Stimulated activated CD4-positive, alpha-beta T cell treated with anti-CD3 and anti-CD28 coated beads, Interleukin-1b, Interleukin-23, amount 100 ng/mL, for 1 hour (primary cell): ENCODE measurements at places on chromosomes 2 and 18.

DNA sequence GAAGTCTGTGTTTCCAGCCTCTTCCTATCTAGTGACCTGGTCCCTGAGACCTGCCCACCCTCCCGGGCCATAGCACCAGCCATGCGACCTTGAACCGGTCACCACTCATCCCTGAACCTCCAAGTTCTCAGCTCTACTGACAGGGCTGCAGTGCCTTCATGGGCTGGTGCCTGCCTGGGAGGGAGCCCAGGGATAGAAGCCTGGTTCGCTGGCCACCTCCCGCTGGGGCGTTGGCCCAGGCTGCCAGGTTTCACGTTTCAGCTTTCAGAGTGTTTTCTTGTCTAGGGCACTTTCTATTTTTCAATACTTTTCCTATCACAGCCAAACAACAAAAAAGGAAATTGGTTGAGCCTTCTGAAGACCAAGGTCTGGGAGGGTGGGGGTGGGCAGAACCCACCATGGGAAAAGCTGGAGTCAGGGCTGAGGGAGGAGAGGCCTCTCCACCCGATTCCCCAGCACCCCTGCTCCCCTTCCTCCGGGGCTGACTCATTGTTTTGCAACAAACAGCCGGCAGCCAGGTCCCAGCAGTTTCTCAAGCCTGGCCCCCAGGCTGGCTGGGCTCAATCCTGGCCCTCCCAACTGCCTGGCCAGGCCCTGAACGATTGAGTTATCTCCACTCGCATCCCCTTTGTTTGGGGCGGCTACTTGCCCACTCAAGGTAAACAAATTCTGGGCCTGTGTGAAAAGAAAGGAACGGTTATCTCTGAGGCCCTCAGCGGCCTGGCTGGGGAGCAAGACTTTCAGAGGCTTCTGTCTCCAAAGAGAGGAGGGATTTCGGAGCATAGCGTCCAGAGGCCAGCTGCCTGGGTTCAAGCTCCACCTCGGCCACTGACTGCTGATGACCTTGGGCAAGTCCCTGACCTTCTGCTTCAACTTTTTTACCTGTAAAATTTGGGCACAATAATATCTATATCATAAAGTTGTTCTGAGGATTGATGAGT, 47.5 kb downstream of the ZFP36L2 start:
- no peak for DNase-seq

DNA sequence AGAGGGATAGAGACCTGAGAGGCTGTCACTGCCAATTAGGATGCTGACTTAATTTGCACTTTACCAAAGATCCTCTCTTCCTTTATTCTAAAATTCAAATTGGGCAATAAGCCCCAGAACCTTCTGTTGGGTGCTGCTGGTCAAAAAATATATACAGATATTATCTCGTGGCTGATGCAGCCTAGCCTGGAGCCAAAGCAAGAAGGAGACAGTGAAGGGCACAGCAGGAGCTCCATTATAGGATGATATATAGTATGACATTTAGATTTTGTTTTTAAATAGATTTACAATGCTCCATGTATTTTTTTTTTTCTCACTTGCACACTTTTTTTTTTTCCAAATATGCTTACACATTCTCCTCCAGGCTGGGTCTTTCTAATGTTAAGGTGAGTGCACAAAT, 579.3 kb downstream of the PIK3C3 start:
- DNase-seq = no peak

- peak; percentile 46 for DNase-seq
Observed at GRCh38 chr2:200702646-200703118, 109.0 kb upstream of the BZW1 start.

DNA sequence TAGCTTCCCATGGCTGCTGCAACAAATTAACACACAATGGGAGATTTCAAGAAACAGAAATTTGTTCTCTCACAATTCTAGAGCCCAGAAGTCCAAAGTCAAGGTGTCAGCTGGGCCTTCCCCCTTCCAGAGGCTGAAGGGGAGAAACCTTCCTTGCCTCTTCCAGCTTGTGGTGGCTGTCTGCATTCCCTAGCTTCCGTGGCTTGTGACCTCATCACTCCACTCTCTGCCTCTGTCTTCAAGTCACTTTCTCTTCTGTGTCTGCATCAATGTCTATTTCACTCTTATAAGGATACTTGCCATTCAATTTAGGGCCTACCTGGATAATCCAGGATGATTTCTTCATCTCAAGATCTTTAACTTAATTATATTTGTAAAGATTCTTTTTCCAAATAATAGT, 16.8 kb upstream of the SRBD1 start:
- DNase-seq = no peak

DNA sequence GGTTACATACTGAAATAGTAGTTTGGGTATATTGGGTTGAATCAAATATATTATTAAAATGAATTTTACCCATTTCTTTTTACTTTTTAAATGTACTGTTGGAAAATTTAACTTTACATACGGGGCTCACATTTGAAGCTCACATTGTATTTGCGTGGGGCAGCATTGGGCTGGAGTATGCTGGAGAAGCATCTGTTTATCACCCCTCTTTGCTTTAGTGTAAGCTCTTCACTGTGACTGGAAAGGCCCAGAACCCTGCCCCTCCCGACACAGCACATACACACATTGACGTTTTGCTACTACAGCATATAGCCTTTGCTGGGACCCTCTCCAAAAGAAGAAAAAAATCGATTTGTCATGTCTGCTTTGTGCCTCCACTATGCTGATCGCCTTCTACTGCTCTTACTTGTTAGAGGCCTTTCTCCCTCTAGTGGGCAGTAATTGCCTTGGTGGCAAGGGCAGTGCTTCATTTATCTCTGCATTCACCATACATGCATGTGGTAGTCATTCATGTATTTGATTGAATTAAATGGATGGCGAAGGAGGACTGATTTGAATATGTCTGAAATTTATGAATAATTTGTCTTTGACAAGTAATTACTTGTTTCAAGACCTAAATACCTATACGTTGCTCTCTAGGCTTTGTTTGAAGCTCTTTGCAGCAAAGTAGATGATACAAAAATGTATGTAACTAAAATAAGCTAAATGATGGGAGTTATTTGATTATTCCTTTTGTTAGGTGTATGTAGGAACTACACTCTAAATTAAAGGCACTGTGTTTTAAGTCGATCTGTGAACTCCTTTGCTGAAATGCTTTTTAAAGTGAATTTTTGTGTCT, 37.4 kb downstream of the VAPA start:
- DNase-seq = no peak

- no peak for DNase-seq
Observed at GRCh38 chr2:210762604-210763588, 206.5 kb downstream of the CPS1 start.

DNA sequence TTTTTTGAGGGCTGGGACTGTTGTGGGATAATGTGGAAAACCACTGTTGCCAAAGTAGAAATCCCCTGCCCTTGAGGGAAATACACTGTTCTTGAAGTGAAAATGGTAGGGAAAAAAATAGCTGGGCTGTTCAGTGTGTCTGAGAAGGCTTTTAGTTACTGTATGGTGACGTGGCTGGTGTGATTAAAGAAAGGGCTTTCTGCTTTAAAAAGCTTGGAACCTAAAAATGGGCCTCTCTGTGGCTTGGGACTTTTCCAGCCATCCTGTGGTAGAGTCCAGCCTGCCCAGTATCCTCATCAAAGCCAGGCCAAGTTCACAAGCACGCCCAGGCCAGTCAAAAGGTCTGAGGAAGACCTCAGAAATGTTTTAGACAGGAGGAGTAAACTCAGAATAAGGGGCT, 6.8 kb downstream of the MGAT5 start:
- no peak for DNase-seq

- DNase-seq = no peak
Observed at GRCh38 chr18:80167331-80167730, 58.3 kb downstream of the ADNP2 start.

GRCh38 chr2:196172951-196173350, 1.6 kb upstream of the STK17B start:
- no peak for DNase-seq

DNA sequence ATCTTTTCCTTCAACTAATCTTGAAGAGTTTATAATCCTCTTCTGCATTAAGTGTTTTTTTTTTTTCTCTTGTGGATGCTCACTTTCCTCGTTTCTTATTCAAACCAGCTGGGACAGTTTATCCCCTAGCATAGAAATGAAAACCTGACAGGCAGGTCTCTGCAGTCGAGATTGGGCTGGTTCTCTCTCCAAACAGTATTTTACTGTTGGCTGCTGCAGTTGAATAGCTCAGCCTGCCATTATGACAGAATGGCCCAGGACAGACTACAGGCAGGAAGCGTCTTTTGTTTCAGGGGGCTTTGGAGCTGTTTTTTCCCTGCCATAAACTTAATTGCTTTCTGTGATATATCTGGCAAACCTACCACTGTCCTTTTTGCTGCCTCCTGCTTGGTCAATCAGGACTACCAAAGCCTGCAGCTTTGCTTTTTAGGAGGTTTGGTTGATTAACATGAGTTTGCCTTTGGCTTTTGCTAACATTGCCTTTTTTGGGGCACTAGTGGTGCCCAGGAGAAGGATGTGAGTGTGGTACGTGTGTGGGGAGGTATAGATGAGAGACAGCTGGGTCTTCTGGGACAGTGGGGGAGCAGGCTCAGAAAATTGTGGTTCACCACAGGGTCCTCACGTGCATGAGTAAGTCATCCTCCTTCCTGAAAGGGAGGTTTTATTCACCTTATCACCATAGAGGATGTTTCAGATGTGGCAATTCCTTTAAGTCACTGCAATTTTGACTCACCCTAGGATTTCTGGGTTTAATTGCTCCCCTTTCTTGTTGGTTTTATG, 128.7 kb downstream of the LYPD6B start:
- DNase-seq = no peak

DNA sequence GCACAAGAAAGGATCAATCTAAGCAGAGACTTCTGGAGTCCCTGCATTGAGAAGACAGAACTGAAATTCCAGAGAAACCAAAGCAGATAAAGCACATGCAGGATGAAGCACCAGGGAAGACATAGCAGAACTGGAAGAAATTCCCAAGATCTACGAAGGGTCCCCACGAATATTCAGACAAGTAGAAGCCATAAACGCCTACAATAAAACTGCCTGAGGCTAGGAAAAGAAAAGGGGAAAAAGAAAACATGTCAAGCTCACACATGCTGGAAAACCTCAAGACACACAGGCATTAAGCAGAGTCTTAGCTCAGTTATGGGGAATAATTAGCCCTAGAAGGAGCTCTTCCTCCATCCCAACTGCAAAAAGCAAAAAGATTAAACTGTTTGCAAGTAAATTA, 171.2 kb downstream of the NBAS start:
- no peak for DNase-seq

- no peak for DNase-seq
Observed at GRCh38 chr2:10788855-10789254, 23.7 kb downstream of the PDIA6 start.

DNA sequence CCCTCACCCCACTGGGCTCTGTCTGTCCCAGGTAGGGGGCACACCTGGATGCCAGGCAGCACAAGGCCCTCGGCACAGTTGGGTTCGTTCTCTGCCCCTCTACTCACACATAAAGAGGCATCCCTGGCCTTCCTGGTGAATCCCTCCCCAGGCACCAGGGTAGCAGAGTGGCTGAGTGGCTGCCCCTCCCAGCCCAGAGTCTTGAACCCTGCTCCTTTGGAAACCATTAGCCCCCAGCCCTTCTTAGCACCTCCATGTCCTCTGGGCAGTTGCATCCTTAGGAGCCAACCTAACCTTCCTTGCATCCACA, 2.0 kb downstream of the GPC1 start:
- DNase-seq = no peak

- DNase-seq = no peak
Observed at GRCh38 chr2:51918113-51918512, 886.2 kb upstream of the NRXN1 start.

DNA sequence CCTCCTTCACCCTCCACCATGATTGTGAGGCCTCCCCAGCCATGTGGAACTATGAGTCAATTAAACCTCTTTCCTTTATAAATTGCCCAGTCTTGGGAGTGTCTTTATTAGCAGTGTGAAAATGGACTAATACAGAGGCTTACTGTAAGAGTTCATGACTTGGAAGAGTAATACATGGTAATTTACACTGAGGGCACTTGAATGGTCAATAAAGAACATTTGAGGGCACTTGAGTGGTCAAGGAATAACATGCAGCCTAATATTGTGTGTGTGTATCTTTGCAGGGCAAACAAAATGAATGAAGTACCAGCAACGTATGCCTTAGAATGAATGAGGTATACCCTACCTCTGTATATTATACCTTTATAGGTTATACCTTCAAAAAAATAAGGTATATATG, 190.4 kb upstream of the SOX11 start:
- no peak for DNase-seq

GRCh38 chr18:22186484-22186971, 17.1 kb downstream of the GATA6 start:
- DNase-seq = no peak

- no peak for DNase-seq
Observed at GRCh38 chr2:96626553-96626942, 11.6 kb downstream of the KANSL3 start.

- DNase-seq = no peak
Observed at GRCh38 chr2:159262226-159262625, 24.3 kb downstream of the WDSUB1 start.

- no peak for DNase-seq
Observed at GRCh38 chr2:240614391-240614790, 10.9 kb upstream of the GPR35 start.

DNA sequence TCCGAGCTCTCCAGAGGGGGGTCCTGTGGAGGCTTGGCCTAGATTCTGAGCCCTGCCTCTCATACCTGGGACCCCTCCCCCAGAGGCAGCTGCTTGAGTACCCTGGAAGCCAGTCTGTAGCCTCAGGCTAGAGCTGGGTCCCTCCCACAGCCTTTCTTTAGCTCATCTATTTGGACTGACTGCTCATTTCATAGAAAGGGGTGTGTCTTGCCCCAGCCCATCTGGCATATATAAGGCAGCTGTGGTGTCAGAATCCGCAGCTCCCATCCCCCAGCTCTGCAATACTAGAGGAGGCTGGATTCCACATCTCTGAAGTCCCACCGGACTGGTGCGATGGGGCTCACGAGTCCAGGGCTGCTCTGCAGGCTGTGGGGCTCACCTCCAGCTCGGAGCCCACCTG, 26.1 kb downstream of the MPHOSPH10 start:
- no peak for DNase-seq

- DNase-seq = no peak
Observed at GRCh38 chr2:109125593-109126500, 3.2 kb upstream of the SH3RF3 start.

- DNase-seq = no peak
Observed at GRCh38 chr18:75139226-75139911, 69.6 kb downstream of the PTGR3 start.

DNA sequence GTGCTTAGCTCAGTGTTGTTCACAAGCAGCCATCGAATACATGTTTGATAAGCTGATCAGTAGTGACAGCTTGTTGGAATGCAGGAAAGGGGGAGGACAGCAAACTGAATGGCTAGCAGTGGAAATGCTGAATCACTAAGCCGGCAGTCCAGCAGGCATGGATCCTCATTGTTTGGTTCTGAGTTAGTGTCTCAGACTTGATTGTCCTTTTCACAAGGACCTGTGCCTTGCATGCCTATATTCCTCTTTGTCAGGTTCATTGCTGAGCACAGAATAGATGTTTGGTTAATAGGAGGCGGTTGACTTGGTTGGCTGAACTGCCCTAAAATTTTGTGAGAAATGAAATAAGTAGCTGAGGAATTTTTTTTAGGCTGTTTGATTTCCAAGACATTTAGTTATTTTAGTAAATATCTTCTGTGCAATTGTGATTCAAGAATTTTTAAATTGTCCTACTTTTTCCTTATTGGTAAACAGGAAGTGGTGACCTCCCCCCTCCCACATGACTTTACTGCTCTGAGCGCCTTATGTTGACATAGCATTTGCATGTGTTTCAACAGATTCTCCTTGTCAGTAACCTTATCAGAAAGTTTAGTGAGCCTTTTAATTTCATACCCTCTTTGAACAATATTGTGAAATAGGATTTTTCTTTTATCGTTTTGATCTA, 21.4 kb upstream of the STON1 start:
- no peak for DNase-seq

- DNase-seq = no peak
Observed at GRCh38 chr2:239991689-239992314, 33.3 kb downstream of the NDUFA10 start.
